ENCODE measurements at places on chromosomes 3 and 15.

DNA sequence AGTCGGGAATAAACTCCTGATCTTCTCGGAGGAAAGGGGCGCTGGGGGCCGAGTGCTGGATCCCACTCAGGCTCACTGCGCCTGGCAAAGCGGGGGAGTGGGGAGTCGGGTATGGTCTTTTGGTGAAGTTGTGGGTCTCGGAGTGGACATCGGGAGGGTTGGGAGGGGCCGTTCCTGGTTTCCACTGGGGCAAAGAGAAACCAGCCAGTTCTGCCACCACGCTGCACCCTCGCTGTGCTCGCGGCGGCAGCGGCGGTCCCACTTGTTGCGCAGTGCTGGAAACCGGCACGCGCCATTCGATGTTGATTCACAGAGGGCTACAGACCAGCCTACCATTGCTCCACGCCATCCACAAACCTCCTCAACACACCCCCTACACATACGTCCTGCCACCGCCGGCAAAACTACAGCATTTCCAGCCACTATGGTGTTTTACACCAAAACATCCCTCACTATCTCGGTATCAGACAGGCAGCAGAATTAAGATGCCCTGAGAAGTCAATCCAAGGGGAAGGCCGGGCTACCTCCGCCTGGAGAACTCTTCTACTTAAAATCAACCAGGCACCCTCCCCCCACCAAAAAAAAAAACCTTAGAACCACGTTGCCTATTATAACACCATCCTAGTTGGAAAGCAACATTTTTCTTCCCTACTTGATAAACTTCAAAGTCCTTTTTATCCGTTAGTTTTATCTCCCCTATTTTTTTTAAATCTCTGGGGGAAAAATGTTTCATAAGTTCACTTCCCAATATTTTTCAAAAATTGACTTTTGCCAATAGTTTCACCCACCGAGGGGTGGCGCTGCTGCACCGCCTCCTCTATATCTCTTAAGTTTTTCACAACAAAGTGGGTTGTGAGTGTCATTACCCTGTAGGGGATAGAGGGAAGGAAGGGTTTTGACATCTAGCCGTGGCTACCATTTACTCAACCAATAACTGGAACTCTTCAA, 3.6 kb downstream of the BCL6 start:
- peak; percentile 72 for DNase-seq

DNA sequence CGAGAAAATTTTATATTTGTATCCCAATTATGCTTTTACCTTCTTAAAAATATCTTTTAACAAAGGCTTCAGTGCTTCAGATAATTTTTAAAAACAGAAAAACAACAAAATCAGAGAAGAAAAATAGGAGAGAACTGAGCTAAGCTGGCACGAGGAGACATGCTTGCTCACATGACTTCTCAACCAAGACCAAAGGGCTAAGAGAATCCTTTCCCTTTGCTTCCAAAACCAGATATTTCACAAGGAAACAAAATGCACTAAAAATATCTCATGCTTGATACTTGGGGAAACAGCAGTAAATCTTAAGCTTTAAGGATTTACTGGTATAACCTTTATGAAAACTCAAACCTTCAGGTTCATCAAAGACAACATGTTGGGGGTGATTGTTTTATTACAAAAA, 58.4 kb downstream of the CAPN7 start:
- DNase-seq = no peak

DNA sequence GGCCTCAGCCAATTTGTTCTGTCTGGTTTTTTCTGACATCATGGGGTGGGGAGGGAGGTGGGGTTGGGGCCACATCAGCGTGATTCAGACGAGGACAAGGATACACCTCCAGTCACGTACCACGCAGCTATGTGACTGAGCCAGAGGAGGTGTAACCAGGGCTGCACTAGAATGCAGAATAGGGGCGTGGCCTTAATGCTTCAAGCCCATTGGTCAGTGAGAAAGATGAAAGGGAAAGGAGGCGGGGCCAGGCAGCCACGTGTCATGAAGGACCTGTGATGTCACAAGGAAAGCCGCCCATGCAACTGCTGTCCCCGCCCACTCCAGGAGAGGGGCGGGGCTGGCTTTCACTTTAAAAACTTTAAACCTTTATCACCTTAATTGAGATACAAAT, at the start of gene GOLGA6L2:
TSS of gene GOLGA6L2 (minus strand) at position 137 of the 394 bp plus-strand sequence. CDS start at position 75, 62 bp downstream.
- peak; percentile 81 for DNase-seq

- DNase-seq = peak; percentile 81
Measured at GRCh38 chr3:59818033-59818918, 768.5 kb upstream of the CFAP20DC start.

GRCh38 chr3:96994988-96995387, 180.6 kb downstream of the EPHA6 start:
- no peak for DNase-seq

GRCh38 chr15:89632563-89633430, 22.5 kb downstream of the KIF7 start:
- DNase-seq = no peak

Measured in A549 (cell line).